ENCODE measurements at places on chromosomes 5 and 9. TPM values are rescaled to one million over a fixed set of nuclear protein-coding genes. Genes with fewer than 3 reads are reported as not detected.

DNA sequence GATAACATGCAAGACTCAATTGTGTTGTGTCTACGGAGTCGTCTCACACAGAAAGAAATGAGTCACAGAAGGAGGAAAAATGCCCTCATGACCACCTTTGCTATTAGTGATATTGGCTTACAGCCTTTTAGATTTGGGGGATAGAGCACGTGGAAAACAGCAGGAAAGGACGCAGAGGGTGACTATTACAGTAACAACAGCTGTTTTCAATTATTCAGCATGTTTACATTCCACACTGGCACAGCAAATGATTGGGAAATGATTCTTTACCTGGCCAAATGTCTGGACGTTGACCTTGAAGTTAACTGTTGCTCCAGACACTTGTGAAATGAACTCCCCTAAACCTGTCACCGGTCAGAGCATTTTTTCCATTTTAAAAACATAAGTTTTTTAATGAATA, 46.8 kb downstream of the APTX start:
- H3K36me3 ChIP-seq, result no peaks in the 10 kb centered on the region
- H3K4me3 ChIP-seq, result no peak overlapping the region
- no peak overlapping the region for H3K27ac ChIP-seq
- DNase-seq, result no peak
- H3K4me1 ChIP-seq, result no peaks in the 10 kb centered on the region
- H3K27me3 ChIP-seq, result no peaks in the 10 kb centered on the region

The PDCD1LG2 gene
- not detected for total RNA-seq

The TAF11L9 gene
- not detected for total RNA-seq

DNA sequence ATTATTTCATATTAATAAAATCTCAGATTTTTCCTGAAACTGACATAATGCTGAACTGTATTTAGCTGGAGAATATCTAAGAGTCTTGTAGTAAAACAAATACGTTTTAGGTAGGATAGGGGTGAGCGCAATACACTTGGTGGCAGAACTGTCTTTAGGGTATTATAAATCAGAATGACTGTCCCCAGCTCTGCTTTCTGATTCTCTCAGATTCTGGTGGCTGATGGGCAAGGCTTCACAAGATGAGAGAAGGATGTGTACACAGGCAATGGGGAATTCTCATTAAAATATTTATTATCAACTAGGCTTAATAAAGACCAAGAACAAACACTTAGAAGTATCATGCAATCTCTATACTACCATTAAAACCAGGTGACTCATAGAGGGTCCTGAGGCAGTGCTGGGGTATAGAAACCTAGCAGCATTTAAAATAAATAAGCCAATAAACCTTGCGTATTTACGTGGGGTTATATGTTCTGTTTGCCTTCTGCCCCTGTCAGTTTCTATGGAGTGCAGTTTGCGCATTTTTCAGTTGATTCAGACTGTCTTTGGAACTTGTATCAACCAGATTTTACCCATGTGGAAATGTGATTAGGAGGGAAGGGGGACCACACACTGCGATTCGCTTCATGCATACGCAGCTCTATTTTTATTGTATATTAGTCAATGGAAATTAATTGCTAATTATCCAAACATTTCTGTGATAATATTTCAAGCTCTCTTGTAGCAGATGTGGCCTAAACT, 1150.7 kb upstream of the WWC1 start:
- H3K4me3 ChIP-seq, result no peak overlapping the region
- no peaks in the 10 kb centered on the region for H3K36me3 ChIP-seq
- H3K27me3 ChIP-seq, result no peaks in the 10 kb centered on the region
- H3K27ac ChIP-seq, result no peak overlapping the region

Measured in HCT116 (cell line).